Left lung (tissue), 14 donors: ENCODE measurements at places on chromosomes 2 and 18. TPM values are rescaled to one million over a fixed set of nuclear protein-coding genes. Genes with fewer than 3 reads are reported as not detected.

Gene VSNL1
- total RNA-seq = 1.6 TPM

Gene CLIP4
- 49.2 TPM for total RNA-seq

DNA sequence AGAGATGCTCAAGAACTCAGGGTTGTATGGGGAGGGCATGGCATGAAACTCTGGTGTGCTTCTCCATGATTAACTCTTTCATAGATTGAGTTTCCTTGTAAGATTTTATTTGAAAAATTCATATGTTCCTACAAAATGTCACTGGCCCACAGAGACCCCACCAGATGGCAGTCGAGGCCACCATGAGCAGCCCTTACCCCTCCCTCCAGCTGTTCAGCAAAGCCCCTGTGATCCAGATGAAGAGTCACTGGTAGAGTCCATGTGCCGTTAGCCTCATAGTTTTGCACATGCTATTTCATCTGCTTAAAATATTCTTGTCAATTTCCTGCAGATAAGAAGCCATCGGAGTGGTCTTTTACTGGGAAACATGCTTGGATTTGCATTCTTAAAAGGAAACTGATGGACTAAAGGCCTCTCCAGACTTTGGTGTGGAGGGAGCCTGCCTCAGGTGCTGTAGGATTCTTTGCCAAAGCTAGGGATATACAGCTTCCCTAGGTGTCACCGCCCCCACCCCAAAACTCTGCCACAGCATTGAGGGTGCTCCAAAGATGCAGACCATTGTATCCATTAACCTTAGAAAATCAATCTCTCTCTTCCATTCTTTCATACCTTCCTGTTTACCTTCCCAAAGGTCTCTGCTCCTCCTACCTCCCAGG is 18.8 kb downstream of the ZNF385B start:
- H3K36me3 ChIP-seq = no peaks in the 10 kb centered on the region
- H3K4me3 ChIP-seq = no peak overlapping the region
- no peak overlapping the region for H3K27ac ChIP-seq
- DNase-seq = peak; percentile 54
- H3K27me3 ChIP-seq = no peaks in the 10 kb centered on the region

DNA sequence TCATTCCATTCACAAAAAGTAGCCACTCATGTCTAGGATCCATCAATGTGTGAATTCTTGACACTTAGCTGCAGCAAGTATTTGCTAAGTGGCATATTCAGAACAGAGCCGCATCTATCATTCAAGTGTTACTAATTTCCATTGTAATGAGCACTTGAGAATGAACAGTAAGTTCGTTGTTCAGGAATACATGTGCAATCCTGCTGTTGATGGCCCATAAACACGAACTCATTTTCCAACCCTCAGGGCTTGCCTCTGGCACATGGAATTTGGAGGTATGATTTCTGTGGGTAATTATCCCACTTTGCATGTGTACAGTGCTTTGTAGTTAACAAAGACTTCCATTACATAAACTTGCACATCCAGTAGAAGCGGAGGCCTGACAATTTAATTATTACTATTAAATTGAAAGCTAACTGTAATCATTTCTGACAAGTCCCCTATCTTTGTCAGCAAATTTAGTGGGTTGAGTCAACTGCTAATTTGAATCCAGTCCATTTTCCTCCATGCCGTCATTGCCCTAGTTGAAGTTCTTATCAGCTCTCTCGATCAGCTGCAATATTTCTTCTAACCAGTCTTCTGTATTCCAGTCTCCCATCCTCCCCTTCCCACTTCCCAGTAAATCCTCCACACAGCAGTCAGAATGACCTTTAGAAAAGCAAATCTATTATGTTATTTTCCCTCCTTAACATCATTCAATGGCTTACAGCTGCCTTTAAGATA is 116.0 kb upstream of the AQP4 start:
- no peaks in the 10 kb centered on the region for H3K27me3 ChIP-seq
- H3K4me1 ChIP-seq = no peaks in the 10 kb centered on the region
- H3K4me3 ChIP-seq = no peak overlapping the region
- H3K36me3 ChIP-seq = no peaks in the 10 kb centered on the region
- no peak overlapping the region for H3K27ac ChIP-seq
- DNase-seq = no peak

DNA sequence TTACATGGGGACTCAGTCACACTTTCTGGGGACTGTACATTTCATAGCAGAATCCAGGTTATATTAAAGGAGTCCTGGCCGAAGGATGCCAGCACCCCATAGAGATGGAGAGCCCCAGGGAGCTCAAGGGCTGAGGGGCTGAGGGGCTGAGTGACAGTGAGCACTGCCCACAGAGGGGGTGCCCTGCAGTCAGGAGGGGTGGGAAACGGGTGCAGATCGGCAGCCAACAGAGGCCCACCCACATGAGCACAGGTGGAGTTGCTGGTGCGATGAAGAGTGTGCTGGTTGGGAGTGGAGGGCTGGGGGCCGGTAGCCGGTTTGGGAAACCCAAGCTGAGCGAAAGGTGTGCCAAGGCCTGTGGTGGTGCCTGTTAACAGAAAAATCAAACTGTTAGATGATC is 32.1 kb downstream of the TPRKB start:
- H3K27me3 ChIP-seq = no peaks in the 10 kb centered on the region
- H3K4me3 ChIP-seq = no peak overlapping the region
- no peaks in the 10 kb centered on the region for H3K4me1 ChIP-seq
- H3K27ac ChIP-seq = no peak overlapping the region
- no peaks in the 10 kb centered on the region for H3K36me3 ChIP-seq

DNA sequence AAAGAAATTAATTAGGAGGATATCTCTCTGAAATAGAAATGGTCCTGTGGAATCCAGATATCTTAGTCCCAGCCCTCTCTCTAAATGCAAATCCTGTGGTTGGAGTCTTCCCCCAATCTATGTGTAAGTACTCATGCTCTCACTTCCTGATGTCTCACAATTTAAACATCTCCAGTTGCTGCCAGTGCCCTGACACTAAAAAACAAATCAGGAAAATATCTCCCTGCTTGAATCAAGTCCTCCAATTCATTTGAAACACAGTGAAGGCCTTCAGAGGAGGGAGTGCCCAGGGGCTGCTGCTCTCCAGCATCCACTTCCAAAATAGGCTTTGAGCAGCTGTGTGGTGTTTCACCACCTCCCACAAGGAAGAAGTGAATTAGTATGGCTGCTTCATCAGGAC is 413.8 kb downstream of the RAD51AP2 start:
- no peak for DNase-seq
- no peaks in the 10 kb centered on the region for H3K27me3 ChIP-seq
- no peak overlapping the region for H3K27ac ChIP-seq
- H3K4me3 ChIP-seq = no peak overlapping the region

- no peak for DNase-seq
- no peak overlapping the region for H3K27ac ChIP-seq
- no peaks in the 10 kb centered on the region for H3K4me1 ChIP-seq
- no peak overlapping the region for H3K4me3 ChIP-seq
Observed at GRCh38 chr2:75800456-75800855, 89.7 kb upstream of the GCFC2 start.

GRCh38 chr2:160940271-160940670 is 220.0 kb upstream of the TANK start:
- H3K27ac ChIP-seq = no peak overlapping the region
- no peaks in the 10 kb centered on the region for H3K27me3 ChIP-seq

DNA sequence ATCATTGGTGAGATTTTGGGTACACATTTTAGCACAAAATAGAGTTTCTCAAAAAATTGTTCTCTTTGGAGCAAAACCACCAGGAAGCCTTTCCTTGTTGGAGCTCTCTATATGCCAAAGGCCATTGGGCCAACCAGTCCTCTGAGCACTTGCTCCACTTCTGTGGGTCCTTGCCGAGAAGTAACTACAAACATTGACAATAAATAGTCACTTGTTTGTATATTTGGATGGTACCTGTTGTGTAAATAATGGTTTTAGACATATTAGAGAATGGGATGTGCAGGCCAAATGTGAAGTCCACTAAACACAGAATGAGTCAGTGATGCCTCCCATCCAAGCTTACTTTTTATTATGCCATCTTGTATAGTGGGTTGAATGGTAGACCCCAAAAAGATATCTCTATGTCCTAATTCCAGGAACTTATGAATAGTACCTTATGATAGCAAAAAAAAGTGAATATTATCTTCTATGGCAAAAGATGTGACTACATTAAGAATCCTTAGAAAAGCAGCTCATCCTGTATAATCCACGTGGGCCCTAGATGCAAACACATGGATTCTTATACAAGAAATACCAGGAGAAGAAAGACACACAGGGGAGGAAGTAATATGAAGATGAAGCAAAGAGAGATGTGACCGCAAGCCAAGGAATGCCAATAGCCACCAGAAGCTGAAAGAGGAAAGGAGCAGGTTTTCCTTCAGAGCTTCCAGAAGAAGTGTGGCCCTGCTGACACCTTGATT is 24.6 kb downstream of the SRD5A2 start:
- no peak for DNase-seq
- H3K4me1 ChIP-seq = no peaks in the 10 kb centered on the region
- no peak overlapping the region for H3K27ac ChIP-seq
- no peaks in the 10 kb centered on the region for H3K36me3 ChIP-seq
- no peaks in the 10 kb centered on the region for H3K27me3 ChIP-seq

DNA sequence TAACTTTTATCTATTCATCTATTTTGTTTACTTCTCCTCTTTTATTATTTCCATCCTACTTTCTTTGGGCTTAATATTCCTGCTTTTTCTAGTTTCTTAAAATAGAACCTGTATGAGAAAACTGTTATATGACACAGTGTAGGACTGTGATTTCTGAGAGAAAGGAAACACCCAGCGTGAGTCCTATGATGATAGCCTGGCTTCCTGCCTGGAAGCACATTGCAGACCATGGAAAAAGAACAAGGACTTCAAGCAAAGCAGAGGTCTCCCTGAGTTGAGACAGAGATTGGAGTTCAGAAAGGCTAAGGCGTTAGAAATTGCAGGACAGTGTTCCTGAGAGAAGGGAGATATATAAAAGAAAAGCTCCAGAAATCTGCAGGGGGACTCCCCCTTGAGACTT is 7.8 kb downstream of the RBM44 start:
- no peaks in the 10 kb centered on the region for H3K27me3 ChIP-seq
- no peak overlapping the region for H3K4me3 ChIP-seq
- no peaks in the 10 kb centered on the region for H3K4me1 ChIP-seq
- no peak for DNase-seq
- H3K27ac ChIP-seq = no peak overlapping the region
- H3K36me3 ChIP-seq = no peaks in the 10 kb centered on the region

DNA sequence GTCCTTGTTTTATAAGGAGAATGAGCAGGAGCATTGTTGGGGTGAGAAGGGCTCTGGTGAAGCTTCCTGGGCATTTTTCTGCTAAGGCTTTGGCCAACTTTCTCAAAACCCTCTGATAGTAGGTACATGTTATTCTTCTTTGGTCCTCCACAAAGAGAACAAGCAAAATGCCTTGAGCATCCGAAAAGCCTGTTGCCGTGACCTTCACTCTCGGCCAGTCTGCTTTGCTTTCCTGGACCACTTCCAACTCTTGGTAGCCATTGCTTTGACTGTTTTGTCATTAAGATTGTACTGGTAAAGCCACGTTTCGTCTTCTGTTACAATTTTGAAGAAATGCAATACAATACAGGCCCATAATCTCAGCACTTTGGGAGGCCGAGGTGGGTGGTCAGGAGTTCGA is 27.4 kb upstream of the ALLC start:
- H3K4me3 ChIP-seq = no peak overlapping the region
- H3K36me3 ChIP-seq = no peaks in the 10 kb centered on the region
- no peaks in the 10 kb centered on the region for H3K4me1 ChIP-seq
- no peaks in the 10 kb centered on the region for H3K27me3 ChIP-seq
- no peak for DNase-seq
